Stimulated activated CD4-positive, alpha-beta T cell treated with anti-CD3 and anti-CD28 coated beads, Interleukin-4, amount 100 ng/mL, for 48 hours (primary cell): ENCODE measurements at places on chromosomes 5 and 9.

DNA sequence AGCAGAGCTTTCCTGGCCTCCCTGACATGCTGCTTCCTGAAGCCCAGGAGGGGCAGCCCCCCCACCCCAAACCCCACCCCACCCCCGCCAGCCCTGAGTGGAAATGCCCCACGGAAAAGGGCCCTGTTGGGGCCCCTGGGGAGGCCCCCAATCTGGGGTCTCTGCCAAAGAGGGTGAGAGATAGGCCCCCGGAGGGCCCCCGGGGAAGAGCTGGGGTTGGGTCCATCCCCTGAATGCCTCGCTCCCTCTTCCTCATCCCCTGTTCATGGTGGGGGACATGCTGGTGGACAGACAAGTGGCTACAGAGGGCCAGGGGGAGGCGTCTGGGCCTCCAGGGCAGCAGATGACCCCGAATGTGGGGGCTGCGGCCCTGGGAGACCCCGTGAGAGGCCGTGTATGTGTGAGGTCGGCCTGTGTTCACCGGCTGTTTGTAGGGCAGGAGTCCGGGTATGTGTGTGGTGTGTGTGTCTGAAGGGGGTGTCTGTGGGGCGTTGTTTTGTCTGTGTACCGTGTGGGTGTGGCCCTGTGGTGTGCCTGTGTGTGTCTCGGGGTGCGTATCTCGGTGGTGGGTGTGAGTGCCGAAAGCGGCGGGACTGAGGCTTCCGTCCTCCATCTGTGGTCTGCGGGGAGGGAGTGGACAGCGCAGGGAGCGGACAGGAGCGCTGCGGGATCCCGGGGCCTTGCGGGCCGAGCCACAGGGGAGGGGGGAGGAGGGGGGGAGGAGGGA, 11.3 kb downstream of the C9orf50 start:
- no peak for DNase-seq

DNA sequence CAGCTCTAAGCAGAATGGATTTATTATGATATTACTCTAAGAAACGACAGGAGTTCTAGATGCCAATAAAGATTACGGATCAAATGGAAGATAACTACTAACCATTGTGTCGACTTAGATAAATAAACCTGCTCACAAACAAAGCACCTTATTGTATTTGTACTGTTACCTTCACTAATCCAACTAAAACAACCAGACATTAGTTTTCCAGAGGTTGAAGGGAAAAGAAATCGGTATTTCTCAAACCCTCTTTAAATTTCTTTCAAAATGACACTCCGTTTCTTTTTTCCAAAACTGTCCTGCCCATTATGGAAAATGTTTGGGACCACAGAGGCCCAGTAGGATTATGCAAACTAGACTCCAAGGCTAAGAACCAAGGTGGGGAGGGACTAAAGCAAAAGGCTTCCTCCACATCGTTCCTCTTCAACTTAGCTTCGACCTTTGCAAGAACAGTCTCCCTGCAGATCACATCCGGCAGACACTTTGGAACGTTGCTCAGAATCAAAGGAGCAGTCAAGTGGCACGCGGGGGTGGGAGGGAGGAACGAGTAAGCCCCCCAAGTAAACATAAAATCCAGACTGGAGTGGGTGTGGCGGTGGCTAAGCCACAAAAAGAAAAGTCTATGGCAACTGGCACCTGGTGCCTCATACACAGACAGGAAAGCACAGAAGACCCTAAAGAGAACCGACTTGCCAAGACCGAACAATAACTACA, 2.7 kb downstream of the MLLT3 start:
- DNase-seq, result no peak

DNA sequence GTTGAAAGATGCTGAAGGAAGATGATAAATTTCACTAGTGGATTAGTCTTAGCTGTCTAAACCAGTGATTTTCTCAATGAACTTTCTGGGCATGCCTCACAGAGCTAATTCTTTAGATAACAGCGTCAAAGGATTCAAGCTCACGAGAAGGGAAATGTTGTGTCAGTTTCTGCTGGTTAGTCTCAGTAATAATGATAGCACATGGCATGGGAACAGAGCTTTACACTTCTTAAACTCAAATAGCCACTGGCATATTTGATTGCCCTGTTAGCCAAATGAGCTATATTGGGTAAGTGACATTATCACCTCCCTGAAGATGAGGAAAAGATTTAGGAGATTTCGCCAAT, 139.3 kb upstream of the NR3C1 start:
- DNase-seq, result no peak

- no peak for DNase-seq
Measured at GRCh38 chr9:123036893-123037545, 3.6 kb downstream of the GPR21 start.

DNA sequence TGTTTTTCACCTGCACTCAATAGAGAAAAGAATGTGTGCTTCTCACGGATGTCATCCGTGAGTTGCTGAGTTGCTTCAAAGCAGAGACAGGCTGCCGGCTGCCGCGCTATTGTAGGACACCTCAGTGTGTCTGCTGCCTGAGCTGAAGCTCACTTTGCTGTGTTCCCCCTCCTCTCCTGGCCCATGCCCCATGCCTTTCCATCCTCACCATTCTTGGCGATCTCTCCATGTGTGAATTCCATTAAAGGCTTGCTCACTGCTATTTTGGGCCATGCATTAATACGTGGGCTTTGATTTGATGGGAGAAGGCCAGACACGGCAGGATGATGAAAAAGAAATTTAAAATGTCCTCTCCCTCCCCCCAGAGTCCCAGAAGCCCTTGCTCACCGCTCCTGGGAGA, 14.5 kb downstream of the ADAM19 start:
- DNase-seq, result no peak

DNA sequence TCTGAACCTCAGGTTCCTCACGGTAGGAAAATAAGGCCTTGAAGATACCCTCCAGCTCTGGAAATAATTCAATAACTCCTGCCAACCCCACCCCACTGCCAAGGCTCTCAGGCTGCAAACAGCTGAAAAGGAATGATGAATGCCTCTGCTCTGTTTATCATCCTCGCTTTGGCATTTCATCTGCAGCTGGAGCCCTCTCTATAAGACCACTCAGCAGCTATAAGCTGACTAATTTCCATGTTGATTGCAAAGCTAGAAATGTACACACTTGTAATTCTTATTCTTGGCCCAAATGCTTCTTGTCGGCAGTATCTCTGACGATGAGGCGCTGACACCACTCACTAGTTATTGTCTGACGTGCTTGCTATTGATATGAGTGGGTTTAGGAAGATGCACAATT, 408.4 kb upstream of the NMUR2 start:
- DNase-seq, result no peak

DNA sequence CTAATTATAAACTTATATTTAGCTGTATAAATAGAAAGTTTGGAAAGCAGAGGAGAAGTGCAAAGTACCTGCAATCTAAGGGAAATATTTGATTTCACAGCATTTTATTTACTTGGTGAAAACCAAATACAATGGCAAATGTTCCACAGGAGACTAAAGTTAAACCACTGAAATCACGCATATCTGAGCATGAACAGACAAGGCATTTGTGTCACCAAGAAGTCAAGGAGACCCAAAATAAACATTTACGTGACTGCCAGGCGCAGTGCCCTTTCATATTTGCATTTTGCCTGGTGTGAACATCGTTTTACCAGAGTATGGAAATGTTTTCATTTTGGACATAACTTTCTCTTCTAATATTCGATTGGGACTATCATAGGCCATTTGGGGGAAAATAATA, 20.6 kb downstream of the UGCG start:
- no peak for DNase-seq

DNA sequence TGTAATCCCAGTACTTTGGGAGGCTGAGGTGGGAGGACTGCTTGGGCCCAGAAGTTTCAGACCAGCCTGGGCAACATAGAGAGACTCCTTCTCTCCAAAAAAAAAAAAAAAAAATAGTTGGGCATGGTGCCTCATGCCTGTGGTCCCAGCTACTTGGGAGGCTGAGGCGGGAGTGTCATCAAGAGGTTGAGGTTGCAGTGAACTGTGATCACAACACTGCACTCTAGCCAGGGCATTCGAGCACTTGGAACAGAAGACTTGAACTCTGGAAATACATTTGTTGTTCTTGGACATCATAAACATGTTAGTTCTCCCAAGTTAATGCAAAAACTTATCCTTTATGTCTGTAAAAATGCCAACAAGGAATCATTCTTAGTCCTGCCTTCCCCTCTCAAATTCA, 29.6 kb downstream of the EHMT1 start:
- DNase-seq, result no peak
